ENCODE measurements at places on chromosomes 1 and 21. TPM values are rescaled to one million over a fixed set of nuclear protein-coding genes. Genes with fewer than 3 reads are reported as not detected.

OR2T29 gene
- not detected for total RNA-seq

ARHGEF2 gene
- 110 TPM for total RNA-seq

CYP4X1 gene
- 3.7 TPM for total RNA-seq

LRRC38 gene
- total RNA-seq = not detected

UBASH3A gene
- not detected for total RNA-seq

SLC6A17 gene
- 0.05 TPM for total RNA-seq

LAD1 gene
- total RNA-seq = not detected

CRP gene
- not detected for total RNA-seq

MX2 gene
- total RNA-seq = not detected

CREG1 gene
- total RNA-seq = 12.1 TPM

SYT11 gene
- 36.5 TPM for total RNA-seq

FCGR1A gene
- not detected for total RNA-seq

FCN3 gene
- total RNA-seq = not detected

LPAR3 gene
- total RNA-seq = not detected

ADORA1 gene
- total RNA-seq = not detected

TMEM200B gene
- total RNA-seq = 1.5 TPM

MFAP2 gene
- 37.9 TPM for total RNA-seq
